ENCODE measurements at places on chromosomes 13 and 19.
A peak's percentile ranks its signal among the peaks of the same experiment; 100 is the strongest.

- DNase-seq = no peak
Observed at GRCh38 chr13:36778083-36778671, 40.8 kb upstream of the RFXAP start.

DNA sequence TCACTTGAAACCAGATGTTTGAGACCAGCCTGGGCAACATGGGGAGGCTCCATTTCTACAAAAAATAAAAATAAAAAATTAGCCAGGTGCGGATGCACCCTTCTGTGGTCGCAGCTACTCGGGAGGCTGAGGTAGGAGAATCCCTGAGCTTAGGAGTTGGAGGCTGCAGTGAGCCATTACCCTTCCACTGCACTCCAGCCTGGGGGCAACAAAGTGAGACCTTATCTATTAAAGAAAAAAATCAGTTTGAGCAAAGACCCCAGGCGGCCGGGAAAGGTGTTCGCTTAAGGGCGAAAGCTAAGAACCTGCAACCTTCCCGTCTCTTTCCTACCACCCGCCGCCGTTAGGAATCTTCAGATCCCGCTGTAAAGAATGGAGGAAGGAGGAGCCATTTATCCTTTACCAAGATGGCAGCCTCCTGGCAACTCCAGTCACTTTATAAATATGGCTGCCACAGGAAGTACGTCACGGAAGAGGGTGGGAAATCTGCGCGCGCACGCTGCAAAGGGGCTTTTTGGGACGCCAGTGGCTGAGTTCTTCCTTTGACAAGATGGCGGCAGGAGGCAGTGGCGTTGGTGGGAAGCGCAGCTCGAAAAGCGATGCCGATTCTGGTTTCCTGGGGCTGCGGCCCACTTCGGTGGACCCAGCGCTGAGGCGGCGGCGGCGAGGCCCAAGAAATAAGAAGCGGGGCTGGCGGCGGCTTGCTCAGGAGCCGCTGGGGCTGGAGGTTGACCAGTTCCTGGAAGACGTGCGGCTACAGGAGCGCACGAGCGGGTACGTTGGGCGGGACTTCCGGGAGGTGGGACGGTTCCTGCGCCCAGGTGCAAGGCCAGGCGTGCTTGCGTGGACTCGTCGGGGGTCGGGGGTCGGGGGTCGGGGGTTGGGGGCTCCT is at the start of gene NOP53:
Gene NOP53 (plus strand): TSS at position 537 of the 892 bp plus-strand sequence. CDS start 14 bp downstream, at position 551.
- peak; percentile 94 for DNase-seq

DNA sequence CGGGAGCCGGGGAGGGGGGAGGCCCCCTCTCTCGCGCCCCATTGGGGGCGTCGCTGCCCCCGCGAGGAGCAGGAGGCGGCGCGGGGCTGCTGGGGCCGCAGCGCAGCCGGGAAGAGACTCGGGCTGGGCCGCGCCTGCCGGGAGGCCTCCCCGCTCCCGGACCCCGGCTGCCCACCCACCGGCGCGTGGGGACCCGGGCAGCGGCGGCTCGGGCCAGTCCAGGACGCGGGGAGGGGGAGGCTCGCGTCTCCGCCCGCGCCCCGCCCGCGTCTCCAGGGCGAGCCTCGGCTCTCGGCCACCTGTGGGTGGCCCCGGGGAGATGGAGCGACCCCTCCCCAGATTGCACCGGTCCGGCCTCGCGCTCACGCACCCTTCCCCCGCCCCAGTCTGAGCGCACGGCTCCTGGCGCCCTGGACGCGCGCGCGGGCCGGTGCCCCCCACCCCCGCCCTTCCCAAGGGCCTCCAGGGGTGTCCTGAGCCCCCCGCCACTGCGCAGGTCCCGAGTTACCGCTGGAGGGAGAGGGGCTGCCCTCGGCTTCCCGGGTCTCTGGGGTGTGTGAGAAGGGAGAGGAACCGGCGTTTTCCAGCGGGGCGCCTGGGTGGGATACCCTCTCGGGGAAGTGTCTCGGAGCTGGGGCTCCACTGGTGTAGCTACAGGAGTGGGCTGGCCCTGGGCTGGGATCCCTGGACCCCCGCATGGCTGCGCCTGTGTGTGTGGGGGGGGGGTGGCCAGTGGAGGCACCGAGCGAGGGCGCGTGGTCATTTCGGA is 645 bp downstream of the PALM start:
- no peak for DNase-seq

- no peak for DNase-seq
Observed at GRCh38 chr13:45040622-45041021, 51.3 kb downstream of the GPALPP1 start.

DNA sequence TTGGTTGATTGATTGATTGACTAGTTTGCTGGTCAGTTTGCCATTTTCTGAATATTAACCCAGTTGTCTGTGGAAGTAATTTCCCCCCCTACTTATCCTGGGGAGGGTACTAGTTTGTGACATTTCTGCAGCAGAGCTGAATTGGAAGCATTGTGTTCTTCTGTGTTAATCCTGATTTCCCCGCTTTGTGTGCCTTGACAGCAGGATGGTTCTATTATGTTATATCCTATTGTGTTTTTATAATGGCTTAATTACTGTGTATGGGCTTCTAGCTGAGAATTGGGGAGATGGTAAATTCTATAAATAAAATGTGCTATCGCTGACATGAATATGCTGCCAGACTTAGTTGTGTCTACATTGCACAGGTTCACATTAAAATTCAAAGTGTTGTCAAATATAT is 499.7 kb downstream of the COG6 start:
- no peak for DNase-seq

DNA sequence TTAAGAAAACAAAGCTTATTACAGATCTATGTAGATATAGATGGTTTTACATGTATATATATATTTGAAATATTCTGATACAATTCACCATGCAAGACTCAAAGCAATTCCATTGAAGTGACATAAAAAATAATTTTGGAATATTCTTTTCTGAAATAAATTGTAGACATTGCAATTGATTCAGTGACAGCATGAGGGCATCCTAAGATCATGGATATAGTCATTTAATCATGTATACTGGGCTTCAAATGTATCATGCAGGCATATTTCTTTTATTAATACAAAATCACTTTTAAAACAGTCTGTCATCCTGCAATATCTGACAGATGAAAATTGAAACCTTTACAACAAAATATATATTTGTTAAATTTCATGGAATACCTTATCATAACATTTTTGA is 286.7 kb upstream of the SLITRK6 start:
- no peak for DNase-seq

DNA sequence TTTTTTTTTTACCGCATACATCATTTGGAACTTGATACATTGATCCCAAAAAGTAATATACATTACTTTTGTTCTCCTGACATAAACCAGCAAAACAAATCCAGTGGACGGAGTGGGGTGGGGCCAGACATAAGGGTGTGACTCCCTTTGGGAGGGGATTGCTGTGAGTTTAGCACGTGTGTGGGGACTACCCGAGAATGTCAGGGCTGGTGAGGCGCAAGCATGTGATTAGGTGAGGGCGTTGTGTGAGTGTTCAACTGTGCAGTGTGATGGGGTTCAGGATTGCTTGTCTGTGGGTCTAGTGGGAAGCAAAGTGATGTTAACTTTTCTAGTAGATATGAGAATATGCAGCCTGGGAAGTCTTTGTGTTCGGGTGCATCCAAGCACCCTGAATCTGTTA is 468.0 kb downstream of the TSHZ3 start:
- no peak for DNase-seq

DNA sequence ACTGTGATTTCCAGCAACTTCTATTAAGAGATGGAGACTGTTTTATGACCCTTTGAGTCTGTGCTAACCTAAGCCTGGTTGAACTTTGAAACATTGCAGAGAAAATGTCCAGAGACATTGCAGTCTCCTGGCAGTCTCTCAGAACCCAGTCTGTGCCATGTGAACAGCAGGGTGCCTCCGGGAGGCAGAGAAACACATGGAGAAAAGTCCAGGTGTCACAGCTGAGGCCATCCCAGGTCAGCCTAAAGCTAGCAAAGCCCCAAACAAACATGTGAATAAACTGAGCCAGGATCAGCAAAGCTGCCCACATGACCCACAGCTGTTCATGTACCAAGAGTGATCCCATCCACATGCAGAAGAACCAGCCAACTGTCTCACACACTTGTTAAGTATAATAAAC is 7.8 kb downstream of the CYP4F11 start:
- no peak for DNase-seq

DNA sequence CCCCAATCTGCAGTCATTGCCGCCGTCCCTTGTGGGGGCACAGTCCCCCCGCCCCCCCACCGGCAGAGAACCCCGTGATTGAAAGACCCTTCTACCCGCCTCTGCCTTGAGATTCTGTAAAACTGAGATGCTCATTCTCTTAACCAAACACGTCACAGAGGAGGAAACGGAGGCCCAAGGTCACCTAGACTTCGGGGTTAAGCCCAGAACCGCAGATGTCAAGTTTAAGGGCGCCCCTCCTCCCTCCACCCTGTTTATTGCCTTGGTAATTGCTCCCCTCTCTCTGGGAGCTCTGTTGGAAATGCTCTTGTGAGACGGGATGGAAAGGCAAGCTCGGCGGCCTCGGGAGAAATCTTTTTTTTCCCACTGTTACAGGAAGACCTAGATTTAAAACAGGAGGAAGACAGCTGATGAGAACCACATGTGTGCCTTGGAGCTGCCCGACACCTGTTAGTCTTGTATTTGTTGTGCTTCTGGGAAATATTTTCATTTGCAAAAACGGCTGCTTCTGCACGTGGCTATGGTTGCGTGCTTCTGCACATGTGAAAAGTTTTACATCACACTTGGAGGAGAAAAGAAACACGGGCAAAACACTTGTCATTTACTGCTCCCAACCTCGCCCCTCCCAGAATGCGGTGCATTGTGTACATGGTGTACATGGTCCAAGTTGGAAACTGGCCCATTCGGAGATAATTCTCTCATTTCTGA is 1.1 kb upstream of the MED26 start:
- no peak for DNase-seq

DNA sequence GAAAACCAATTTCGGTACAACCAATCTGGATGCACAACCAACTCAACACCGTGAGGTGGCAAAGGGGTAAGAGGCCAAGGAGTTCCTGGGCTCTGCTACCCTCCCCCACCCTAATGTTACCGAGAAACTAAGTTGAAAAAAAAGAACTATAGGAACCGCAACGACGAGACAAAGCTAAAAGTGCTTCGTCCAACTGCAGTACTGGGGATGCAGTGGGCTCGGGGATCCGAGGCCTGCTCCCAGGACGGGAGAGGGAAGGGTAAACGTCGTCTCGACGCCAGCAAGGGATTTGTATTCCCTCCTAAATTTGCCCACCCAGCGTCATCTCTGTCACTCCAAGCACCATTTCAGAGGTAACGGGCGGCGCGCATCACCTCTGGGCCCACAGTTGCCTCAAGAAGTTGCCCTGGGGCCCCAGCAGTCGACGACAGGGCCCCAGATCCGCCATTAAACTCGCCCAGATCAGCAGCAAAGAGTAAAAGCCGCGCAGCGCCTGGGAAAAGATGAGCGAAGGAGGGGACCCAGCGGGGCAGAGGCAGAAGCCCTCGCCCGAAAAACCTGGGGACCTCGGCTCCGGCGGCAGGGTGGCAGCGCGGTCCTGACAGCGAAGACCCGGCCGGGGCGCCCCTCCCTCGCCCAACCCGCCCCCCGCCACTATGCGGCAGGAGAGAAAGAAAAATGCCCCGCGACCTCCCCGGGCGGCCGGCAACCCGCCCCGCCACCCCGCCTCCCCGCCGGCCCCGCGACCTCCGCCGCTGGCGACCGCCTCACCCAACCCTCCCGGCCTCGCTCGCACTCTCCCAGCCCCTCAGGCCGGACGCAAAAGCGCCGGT is 752 bp downstream of the ZMYM5 start:
- peak; percentile 34 for DNase-seq

- DNase-seq = no peak
Observed at GRCh38 chr19:12715102-12715501, 8.6 kb downstream of the TNPO2 start.

DNA sequence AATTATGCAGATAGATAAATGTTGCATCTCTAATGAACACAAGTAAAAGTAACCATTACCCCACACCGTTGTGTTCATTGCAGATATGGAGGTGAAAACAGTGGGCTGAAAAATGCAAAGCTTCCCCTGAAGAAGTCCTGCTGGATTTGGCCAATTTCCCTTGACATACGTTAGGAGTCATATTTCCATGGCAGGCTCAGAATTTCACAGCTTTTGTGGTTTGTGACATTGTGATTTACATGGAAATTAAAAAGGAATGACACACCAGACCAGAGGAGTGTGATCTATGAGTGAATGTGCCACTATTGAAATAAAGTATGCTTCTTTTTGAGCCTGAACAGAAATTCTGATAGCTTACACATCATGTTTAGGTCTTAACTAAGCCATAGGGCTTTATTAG is 221.1 kb upstream of the TMTC4 start:
- no peak for DNase-seq

DNA sequence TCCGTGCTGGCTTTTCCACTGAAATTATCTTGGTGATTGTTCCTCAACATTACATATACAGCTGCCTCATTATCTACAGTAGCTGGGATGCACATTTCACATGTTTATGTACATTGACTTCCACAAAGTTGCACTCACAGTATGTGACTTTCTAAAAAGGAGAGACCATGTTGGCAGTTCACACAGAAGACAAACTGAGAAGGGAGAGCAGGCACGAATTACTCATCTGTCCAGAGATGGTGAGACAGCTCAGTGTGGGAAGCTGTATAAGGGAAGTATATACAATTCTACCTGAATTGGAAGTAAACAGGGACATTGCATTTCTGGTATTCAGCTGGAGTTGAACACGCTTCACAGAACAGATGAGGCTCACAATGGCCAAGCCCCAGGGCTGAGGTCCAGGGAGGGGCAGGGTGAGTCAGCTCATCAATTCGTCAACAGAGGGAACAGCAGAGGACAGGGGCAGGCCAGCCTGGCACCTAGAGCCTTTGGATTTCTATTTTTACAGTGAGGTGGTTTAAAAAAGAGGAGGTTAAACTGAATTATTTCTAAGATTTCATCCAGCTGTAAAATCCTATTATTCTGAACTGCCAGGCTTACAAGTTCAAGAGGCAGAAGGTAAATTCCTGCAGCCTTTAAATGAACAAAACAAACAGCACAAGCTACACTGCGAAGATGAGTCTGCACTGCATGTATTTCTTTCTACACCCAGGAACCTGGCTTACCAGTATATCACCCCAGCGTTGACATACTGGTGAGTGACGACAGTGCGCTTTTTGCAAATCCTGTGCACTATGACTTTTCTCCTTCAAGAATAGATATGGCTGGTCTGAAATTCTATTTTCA is 9.8 kb downstream of the PARP4 start:
- no peak for DNase-seq

GRCh38 chr13:21067848-21068247 is 6.5 kb upstream of the LATS2 start:
- DNase-seq = no peak

- no peak for DNase-seq
Observed at GRCh38 chr19:7982103-7982502, 23.3 kb downstream of the ELAVL1 start.

- no peak for DNase-seq
Observed at GRCh38 chr13:30051531-30052060, 201.2 kb upstream of the UBL3 start.

Measured in activated naive CD4-positive, alpha-beta T cell (primary cell).